ENCODE measurements at places on chromosomes 7 and 10. TPM values are rescaled to one million over a fixed set of nuclear protein-coding genes. Genes with fewer than 3 reads are reported as not detected.

- H3K36me3 ChIP-seq, result peaks cover 5% of the 10 kb centered on the region
- peaks cover 8% of the 10 kb centered on the region for H3K4me1 ChIP-seq
- DNase-seq, result no peak
- no peaks in the 10 kb centered on the region for H3K27me3 ChIP-seq
Measured at GRCh38 chr7:33261585-33261984, 132.2 kb downstream of the BBS9 start.

DNA sequence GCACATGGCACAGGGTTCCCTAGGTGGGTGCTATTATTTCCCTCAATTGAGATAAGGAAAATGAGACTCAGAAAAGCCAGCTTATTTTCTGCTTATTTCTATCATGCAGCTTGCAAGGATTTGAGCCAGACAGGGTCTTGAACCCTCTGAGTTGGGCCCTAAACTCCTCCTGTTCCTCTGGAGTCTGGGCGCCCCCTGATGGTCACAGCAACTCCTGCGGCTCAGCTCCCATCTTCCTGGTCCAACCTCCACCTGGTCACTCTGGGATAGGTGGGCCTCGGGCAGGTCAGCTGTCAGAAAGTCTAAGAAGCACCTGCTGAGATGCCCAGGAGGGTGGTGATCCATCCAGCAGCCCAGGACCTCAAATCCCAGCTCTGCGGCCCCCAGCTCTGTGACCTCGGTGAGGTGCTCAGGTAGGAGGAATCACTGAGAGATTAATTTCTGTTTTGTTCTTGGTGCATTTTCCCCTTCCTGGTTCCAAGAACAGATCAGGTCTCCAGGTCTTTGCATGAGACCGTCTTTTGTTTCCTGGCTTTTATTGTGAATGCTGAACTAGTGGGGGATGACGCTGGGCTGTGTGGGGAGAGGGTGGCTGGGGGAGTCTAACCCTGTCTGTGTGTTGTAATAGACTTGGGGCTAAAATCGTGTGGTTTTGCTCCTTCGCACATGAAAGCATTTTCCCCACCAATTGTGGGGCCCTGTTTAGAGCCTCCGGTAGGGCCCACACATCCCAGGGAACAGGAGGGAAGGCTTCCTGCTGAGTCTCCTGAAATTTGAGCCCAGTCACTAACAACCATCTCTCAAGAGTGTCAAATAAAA is 32.8 kb downstream of the TMEM130 start:
- no peak overlapping the region for H3K4me3 ChIP-seq
- H3K36me3 ChIP-seq, result no peaks in the 10 kb centered on the region
- peaks cover 43% of the 10 kb centered on the region for H3K27me3 ChIP-seq
- H3K4me1 ChIP-seq, result peaks cover 3% of the 10 kb centered on the region
- no peak overlapping the region for H3K27ac ChIP-seq

DNA sequence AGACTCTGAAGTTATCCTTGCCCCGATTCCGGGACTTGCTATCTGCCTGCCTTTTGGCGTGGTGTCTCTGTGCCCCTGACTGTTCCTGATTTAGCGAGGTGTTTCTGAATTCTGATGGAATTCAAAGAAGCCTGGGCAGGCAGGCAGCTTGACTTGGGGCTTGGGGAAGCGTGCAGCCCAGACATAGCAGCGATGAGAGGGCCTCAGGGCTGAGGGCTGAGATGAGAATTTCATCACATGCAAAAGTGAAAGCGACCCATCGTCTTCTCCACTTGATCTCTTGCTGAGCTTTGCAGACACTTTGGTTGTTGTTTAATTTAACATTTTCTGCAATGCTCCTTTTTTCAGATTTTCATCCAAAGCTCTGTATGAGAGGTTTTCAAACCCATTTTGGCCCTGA is 57.8 kb downstream of the TCF7L2 start:
- DNase-seq, result no peak
- peak overlapping the region; percentile 37 for H3K27ac ChIP-seq
- peaks cover 74% of the 10 kb centered on the region for H3K27me3 ChIP-seq
- peaks cover 3% of the 10 kb centered on the region for H3K36me3 ChIP-seq

DNA sequence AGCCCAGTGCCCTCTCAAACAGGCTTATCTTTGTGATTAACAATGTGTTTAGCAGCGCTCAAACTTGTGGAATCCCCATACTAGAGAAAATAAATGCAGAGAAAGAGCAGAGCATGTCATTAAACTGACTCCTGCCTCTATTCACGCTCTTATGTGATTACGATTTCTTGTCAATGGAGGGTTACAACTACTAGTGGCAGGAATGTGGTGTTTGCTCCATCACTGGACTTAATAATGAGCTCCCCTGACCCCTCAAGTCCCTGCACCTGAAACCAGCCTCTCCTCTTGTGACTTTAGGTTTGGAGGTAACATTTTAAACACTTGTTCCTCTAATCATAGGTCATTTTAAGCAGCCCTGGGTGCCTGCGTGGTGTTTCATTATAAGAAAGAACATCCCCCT is 121.9 kb downstream of the PLPP4 start:
- no peak overlapping the region for H3K27ac ChIP-seq
- H3K4me1 ChIP-seq, result no peaks in the 10 kb centered on the region
- no peaks in the 10 kb centered on the region for H3K36me3 ChIP-seq
- no peak overlapping the region for H3K4me3 ChIP-seq
- no peaks in the 10 kb centered on the region for H3K27me3 ChIP-seq

DNA sequence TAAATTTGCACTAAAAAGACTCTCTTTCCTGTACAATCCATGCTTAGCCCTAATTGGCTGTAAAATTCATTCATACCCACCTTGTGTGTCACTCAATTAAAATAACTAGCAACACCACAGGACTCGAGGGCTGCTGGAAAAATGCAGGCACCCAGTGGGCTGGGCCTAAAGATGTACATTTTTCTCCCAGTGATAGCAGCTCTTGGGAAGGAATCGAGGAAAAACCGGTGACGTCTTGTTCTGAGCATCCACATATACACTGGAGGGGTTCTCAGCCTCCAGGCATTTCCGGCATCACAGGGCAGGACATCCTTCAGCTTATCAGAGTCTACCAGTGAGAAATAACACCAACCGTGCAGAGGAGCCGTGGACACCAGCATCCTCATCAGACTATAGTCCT is 85.8 kb upstream of the PITRM1 start:
- H3K4me1 ChIP-seq, result no peaks in the 10 kb centered on the region
- peaks cover 4% of the 10 kb centered on the region for H3K36me3 ChIP-seq
- no peak overlapping the region for H3K4me3 ChIP-seq
- H3K27ac ChIP-seq, result no peak overlapping the region
- H3K27me3 ChIP-seq, result peaks cover 57% of the 10 kb centered on the region

GRCh38 chr7:141991140-141991539 is 4.5 kb upstream of the MGAM start:
- H3K36me3 ChIP-seq, result no peaks in the 10 kb centered on the region
- H3K27me3 ChIP-seq, result peaks cover under 1% of the 10 kb centered on the region
- H3K4me3 ChIP-seq, result peak overlapping the region; percentile 4
- no peak overlapping the region for H3K27ac ChIP-seq

GRCh38 chr10:15461353-15462108 is 90.4 kb upstream of the FAM171A1 start:
- H3K27ac ChIP-seq, result no peak overlapping the region
- DNase-seq, result no peak
- H3K27me3 ChIP-seq, result peaks cover 40% of the 10 kb centered on the region
- H3K4me3 ChIP-seq, result no peak overlapping the region

GRCh38 chr7:97107192-97107800 is 10.2 kb upstream of the SDHAF3 start:
- no peaks in the 10 kb centered on the region for H3K4me1 ChIP-seq
- H3K36me3 ChIP-seq, result peaks cover 2% of the 10 kb centered on the region
- H3K4me3 ChIP-seq, result no peak overlapping the region
- no peak overlapping the region for H3K27ac ChIP-seq
- peaks cover 22% of the 10 kb centered on the region for H3K27me3 ChIP-seq

DNA sequence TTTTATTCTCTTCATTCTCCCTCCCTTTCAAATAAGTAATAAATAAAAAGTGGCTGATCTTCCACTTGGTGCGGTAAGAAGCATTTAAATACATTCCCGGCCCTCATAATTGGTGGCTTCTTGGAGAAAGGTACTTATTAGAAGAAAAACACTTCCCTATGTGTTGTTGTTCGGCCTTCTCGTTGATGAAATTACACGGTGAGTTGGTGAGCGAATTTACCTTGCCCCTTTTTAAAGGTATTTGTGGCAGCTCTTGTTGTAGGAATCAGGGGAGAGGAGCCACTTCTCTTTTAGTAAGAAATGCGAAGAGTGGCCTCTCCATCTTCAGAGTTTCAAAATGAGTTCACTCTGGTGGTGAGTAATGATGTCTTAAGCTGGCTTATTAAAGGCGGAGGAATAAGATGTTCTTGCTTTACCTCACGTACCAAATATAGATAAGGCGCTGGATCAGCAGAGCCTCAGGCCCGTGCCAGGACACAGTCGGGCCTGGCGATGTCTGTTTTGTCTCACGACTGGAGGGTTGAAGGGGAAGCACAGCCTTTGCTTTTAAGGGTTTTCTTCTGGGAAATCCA is 135.9 kb downstream of the CUX1 start:
- no peaks in the 10 kb centered on the region for H3K27me3 ChIP-seq
- H3K4me3 ChIP-seq, result no peak overlapping the region
- DNase-seq, result no peak
- H3K36me3 ChIP-seq, result no peaks in the 10 kb centered on the region
- peaks cover 17% of the 10 kb centered on the region for H3K4me1 ChIP-seq
- no peak overlapping the region for H3K27ac ChIP-seq

The IFIT3 gene
- total RNA-seq, result 5.4 TPM

The FGL2 gene
- total RNA-seq, result 5.1 TPM

The ANKRD2 gene
- not detected for total RNA-seq

The TWIST1 gene
- not detected for total RNA-seq

The UTF1 gene
- not detected for total RNA-seq

The TMEM273 gene
- 39.6 TPM for total RNA-seq

The ENTPD1 gene
- total RNA-seq, result 5.4 TPM

The NUTM2A gene
- total RNA-seq, result 1.0 TPM

The NRP1 gene
- 0.47 TPM for total RNA-seq

All from T-helper 17 cell (primary cell).